Activated B cell treated with CpG ODN at 0.5 μM for 24 hours (primary cell): ENCODE measurements at places on chromosomes 12 and 14. TPM values are rescaled to one million over a fixed set of nuclear protein-coding genes. Genes with fewer than 3 reads are reported as not detected.
A peak's percentile ranks its signal among the peaks of the same experiment; 100 is the strongest.

GRCh38 chr12:126353604-126354003 is 1288.4 kb downstream of the AACS start:
- H3K27me3 ChIP-seq, result no peaks in the 10 kb centered on the region
- no peak overlapping the region for H3K4me3 ChIP-seq

ZNF268 gene
- total RNA-seq, result 29.1 and 29.3 TPM in 2 replicates

DNA sequence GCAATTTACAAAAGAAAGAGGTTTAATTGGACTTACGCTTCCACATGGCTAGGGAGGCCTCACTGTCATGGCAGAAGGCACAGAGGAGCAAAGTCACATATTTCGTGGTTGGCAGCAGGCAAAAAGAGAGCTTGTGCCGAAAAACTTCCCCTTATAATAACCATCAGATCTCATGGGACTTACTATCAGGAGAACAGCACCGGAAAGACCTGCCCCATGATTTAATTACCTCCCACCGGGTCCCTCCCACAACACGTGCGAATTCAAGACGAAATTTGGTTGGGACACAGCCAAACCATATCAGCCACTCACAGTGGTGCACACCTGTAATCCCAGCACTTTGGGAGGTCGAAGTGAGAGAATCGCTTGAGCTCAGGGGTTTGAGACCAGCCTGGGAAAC is 68.5 kb downstream of the FBXL14 start:
- H3K27me3 ChIP-seq, result peaks cover 44% of the 10 kb centered on the region
- H3K4me3 ChIP-seq, result peak overlapping the region; percentile 29
- no peak for DNase-seq
- peaks cover 14% of the 10 kb centered on the region for H3K4me1 ChIP-seq

DNA sequence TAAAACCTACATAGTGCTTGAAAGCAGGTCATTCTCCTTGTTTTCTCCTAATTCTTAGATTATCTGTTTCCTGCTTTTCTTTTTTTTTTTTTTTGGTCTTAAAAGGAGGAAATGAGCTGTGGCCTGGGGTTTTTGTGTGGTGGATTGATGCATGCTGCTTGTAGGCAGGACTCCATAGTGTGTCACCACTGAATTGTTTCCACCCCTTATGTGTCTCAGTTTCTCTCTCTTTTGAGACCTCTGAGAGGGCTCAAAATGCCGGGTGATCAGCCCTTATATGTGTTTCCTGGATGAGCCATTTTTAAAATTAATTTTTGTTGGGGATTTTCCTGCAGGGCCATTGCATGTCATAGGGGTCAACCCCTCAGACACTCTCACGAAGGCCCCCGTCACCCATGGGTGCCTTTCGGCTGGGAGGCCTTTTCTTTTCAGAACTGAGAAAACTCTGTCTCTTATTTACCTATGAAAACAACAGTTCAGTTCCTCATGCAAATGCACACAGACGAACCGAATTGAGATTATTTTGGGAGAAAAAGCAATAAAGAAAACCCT is 32.0 kb upstream of the LRRK2 start:
- H3K4me3 ChIP-seq, result peak overlapping the region; percentile 83
- no peaks in the 10 kb centered on the region for H3K36me3 ChIP-seq

TROAP gene
- 2.0 and 3.1 TPM in 2 replicates for total RNA-seq

DNA sequence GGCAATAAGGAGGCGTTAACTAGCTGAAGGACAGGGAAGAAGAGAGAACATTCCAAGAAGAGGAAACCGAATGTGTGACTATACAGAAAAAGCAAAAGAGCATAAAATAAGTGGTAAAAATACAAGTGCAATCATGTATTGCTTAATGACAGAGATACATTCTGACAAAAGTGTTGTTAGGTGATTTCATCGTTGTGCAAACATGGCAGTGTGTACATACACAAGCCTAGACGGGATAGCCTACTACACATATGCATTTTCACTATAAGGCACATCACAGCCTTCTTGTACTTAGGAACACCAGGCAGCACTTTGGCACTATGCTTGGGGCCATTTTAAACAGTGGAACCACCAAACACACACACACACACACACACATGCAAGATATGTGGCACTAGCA is 299.3 kb downstream of the BCAT1 start:
- no peaks in the 10 kb centered on the region for H3K36me3 ChIP-seq
- no peak overlapping the region for H3K4me3 ChIP-seq
- H3K27ac ChIP-seq, result no peak overlapping the region
- H3K27me3 ChIP-seq, result no peaks in the 10 kb centered on the region

MYBPC1 gene
- total RNA-seq, result not detected in 2 replicates

GRCh38 chr14:50768680-50769079 is 62.3 kb downstream of the NIN start:
- peaks cover 1% of the 10 kb centered on the region for H3K4me1 ChIP-seq
- no peak overlapping the region for H3K4me3 ChIP-seq
- no peak overlapping the region for H3K27ac ChIP-seq
- no peaks in the 10 kb centered on the region for H3K27me3 ChIP-seq
- no peak for DNase-seq

DNA sequence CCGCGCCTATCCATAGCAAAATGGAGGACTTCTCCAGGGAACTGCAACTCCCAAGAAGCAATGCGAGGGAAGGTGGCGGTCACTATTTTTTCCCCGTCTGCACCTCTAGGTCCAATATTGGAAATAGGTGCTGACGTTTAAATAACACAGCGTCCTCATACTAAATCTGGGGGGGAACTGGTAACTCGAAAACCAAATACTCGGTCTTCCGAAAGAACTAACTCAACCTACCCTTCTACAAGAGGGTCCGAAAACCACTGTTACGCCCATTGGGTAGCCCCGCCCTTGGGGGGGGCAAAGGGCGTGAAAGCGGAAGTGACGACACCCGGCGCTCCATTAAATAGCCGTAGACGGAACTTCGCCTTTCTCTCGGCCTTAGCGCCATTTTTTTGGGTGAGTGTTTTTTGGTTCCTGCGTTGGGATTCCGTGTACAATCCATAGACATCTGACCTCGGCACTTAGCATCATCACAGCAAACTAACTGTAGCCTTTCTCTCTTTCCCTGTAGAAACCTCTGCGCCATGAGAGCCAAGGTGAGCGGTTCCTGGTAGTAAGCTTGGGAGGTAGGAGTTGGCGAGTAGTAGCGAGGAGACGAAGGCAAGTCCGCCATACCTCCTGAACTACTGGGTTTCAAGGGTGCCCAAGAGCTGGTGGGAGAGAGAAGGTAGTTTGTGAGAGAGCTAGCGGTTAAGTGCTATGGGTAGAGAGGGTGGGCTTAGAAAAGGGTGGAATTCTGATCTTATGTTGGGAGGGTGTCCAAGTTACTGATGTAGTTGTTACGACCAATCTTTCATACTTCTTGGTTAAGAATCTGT is at the start of gene RPL41:
Gene RPL41 (plus strand): TSS at position 367 of the 815 bp plus-strand sequence.
- H3K27ac ChIP-seq, result peak within 1 kb of the TSS; percentile 99
- no peaks in the 10 kb centered on the region for H3K27me3 ChIP-seq
- peaks cover 66% of the 10 kb centered on the region for H3K36me3 ChIP-seq
- peak; percentile 92 for DNase-seq
- peak within 1 kb of the TSS; percentile 100 for H3K4me3 ChIP-seq

GRCh38 chr12:111869671-111870070 is 27.6 kb downstream of the MAPKAPK5 start:
- peaks cover 77% of the 10 kb centered on the region for H3K36me3 ChIP-seq
- H3K27ac ChIP-seq, result no peak overlapping the region
- H3K4me3 ChIP-seq, result no peak overlapping the region

GRCh38 chr12:80710727-80711449 is 3.5 kb downstream of the MYF6 start:
- H3K27me3 ChIP-seq, result peaks cover 41% of the 10 kb centered on the region
- no peaks in the 10 kb centered on the region for H3K36me3 ChIP-seq
- peaks cover 4% of the 10 kb centered on the region for H3K4me1 ChIP-seq
- no peak for DNase-seq
- H3K4me3 ChIP-seq, result no peak overlapping the region
- H3K27ac ChIP-seq, result no peak overlapping the region

PLA2G1B gene
- not detected in 2 replicates for total RNA-seq

MDGA2 gene
- not detected in 2 replicates for total RNA-seq

DNA sequence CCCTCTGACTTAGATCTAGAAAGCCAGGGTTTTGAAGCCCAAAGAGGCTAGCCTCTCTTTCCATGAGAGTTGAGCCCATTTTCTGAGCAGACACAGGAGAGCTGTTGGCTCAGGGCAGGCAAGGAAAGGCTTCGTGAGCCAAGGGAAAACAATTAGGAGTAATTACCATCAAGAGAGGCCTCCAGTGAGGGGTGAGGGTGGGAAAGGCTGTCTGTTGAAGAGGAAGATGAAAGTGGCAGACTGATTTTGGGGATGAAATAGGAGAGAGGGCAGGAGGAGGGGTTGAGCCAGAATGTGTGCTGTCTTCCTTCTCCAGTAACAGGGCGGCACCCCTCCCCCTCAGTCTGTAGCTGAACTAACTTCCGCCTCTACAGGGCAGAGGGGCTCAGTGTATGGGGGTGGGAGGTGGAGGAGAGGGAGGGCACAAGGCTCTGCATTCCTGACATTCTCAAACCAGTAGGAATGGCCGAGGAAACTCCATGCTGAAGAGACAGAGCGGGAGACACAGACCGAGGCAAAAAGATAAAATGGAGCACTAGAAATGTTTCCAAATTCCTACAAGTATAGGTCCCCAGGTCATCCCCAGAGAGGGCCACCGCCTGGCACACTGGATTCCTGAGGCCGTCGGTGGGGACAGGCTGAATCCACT is 33.1 kb upstream of the COL2A1 start:
- H3K36me3 ChIP-seq, result no peaks in the 10 kb centered on the region
- H3K27me3 ChIP-seq, result no peaks in the 10 kb centered on the region
- no peak for DNase-seq
- H3K27ac ChIP-seq, result peak overlapping the region; percentile 22

RD3L gene
- not detected in 2 replicates for total RNA-seq

- H3K27ac ChIP-seq, result no peak overlapping the region
- no peak overlapping the region for H3K4me3 ChIP-seq
- H3K4me1 ChIP-seq, result peaks cover 5% of the 10 kb centered on the region
- no peaks in the 10 kb centered on the region for H3K36me3 ChIP-seq
- H3K27me3 ChIP-seq, result peaks cover 39% of the 10 kb centered on the region
- DNase-seq, result no peak
Observed at GRCh38 chr12:3931776-3932175, 58.6 kb upstream of the PARP11 start.

DNA sequence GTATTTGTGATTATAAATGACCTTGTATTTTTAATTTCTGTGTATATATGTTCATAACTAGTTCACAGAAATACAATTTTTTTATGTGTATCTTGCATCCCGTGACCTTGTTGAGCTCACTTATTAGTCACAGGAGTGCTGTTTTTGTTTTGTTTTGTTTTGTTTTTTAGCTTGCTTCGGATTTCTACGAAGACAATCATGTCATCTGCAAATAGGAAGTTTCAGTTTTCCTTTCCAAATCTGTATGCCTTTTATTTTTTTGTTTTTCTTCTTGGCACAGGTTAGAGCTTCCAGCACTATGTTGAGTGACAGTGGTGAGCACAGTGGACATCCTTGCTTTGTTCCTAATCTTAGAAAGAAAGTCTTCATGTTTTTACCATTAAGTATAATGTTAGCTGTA is 229.2 kb upstream of the GARIN6 start:
- no peaks in the 10 kb centered on the region for H3K36me3 ChIP-seq
- no peak for DNase-seq
- no peak overlapping the region for H3K27ac ChIP-seq
- no peaks in the 10 kb centered on the region for H3K27me3 ChIP-seq
- H3K4me1 ChIP-seq, result no peaks in the 10 kb centered on the region
- no peak overlapping the region for H3K4me3 ChIP-seq

DNA sequence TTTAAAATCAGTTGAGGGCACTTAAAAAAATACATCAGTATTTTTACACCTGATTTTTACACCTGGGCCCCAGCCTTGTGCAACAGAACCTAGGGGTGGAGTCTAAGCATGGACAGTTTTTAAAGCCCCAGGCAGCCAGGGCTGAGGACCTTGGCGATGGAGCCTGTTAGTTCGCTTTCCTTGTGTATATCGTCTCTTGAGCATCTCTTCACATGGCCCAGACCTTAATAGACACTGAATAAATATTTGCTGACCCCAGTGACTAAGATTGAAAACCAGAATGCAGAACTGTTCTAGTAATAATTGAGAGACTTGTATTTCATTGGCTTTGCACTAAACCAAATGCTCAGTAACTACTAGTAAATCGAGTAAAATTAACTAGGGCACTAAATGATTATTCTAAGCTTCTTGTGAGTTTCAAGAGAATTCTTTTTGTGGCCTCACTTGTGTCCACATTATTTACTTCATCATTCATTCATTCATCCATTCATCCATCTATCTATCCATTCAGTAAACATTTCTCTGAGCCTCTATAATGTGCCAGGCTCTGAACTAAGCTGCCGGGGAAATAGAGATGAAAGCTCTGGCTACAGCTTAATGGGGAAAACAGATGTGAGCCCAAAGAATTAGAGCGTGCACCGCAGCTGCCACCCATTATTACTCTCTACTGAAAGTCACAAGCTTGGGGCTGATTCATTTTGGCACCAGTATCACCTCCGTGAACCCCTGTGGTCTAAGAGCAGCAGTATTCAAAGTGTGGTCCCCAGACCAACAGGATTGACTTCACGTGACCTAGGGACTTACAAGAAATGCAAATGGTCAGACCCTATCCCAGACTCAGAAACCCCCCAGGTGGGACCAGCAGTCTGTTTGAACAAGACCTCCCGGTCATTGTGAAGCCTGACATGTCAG is 30.7 kb upstream of the BCL7A start:
- H3K27me3 ChIP-seq, result no peaks in the 10 kb centered on the region
- H3K36me3 ChIP-seq, result no peaks in the 10 kb centered on the region
- peak overlapping the region; percentile 97 for H3K27ac ChIP-seq
- peaks cover 36% of the 10 kb centered on the region for H3K4me1 ChIP-seq
- peak overlapping the region; percentile 45 for H3K4me3 ChIP-seq
- no peak for DNase-seq
